ENCODE measurements at places on chromosomes 2 and 18. TPM values are rescaled to one million over a fixed set of nuclear protein-coding genes. Genes with fewer than 3 reads are reported as not detected.

GRCh38 chr2:48162742-48163141 is 256.4 kb upstream of the FBXO11 start:
- no peak for DNase-seq

GRCh38 chr2:100640431-100641124 is 77.8 kb downstream of the PDCL3 start:
- no peak for DNase-seq

The COL6A3 gene
- total RNA-seq, result 0.07 TPM

The ALKAL2 gene
- not detected for total RNA-seq

DNA sequence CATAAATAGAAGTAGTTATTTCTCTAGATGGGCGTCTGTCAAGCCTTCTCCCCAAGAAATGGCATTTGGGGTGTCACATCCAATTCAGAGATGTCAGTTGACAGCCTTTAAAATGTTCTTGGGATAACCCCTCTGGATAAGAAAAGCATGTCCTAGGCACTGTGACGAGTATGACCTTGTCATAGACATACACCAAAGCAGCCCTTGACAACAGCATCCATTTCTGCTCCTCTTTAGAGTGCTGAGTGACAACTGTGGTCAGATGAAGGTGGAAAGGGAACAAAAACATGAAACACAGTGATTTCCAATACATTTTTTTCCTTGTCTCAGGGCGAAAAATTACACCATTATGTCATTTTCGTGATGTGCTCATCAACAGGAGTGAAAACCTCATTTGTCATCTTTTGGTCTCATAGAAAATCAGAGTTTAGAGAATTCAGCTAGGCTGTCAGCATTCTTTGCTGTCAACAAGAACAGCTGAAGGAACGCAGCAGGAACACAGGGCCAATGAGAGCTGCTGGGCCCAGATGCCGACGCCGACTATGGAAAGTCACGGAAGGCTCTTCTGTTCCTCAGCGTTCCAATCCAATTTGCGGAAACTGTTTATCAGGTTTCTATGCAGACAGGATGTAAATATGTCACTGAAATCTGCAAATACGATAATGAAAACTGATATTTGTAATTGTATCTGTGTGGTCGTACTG is 193.2 kb downstream of the ICOS start:
- DNase-seq, result no peak

The LYG2 gene
- not detected for total RNA-seq

DNA sequence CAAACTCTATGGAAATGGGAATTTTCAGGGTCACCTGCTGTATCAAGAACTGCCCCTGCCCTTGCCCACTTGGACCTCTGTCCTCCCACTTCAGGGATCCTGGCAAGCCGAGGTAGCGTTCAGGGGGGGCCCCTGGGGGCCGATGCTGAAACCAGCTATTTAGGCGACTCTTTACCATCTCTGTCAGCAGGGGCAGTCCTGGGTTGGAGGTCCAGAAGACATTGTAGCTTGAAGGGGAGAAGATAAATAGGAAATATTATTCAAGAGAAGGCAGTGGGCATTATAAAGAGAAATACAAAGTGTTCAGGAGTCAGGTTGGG is 2.4 kb downstream of the MOGS start:
- DNase-seq, result no peak

DNA sequence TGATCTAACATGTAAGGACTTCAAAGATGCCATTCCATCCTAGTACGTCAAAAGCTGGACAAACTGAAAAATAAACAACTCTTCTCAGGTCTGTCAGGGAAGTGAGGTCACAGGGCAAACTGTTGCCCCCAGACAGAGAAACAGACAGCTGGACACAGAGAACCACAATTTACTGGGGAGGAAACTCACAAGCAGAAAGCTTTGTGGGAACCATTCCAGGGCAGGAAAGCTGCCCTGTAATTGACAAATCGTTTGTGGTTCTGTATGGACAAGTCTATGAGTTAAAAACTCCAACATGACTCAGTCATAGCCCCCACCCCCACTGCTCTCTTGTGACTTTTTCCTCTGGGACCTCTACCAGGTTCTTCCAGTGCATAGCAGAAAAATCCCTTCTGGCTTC is 28.4 kb downstream of the MCEE start:
- no peak for DNase-seq

The CFAP65 gene
- 1.3 TPM for total RNA-seq

DNA sequence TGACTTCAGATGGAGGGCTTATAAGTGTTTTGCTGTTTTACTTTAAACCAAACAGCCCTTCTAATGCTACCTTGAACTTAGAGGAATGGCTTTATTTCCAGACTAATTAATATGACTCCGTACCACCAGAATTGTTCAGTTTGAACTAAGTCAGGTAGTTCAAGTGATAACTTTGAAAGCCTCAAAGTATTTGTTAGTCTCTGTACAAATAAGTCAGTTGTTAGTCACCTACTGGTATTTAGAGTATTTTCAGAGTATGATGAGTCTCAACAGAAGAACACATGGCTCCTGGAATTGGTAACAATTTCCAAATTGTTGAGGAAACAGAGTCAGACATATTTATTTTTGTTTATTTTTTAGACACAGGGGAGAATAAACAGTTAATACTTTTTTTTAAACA is 381.8 kb upstream of the NRXN1 start:
- DNase-seq, result no peak

DNA sequence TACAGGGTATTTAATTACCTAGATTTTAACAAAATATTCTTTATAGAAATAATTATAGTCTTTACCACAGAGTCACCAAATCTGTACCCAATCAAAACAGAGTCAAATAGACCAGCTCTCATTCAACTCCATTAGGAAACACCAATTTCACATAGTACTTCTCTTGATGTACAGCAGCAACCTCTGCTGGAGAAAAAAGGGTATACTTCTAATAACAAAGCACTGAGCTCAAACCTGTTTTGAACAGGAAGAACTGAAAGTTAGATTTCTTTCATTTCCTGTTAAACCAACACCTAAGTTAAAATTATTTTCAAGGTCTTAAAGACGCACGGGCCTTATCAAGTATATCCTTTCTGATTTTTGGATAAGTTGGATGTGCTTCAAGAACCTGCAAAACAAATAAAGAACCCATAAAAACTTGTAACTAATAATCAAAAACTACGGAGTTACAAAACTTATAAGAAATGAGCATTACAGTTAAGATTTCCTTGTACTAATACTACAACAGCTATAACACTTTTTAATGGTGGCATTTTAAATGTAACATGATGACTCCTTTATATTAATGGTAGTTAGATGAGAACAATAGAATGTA is 79.0 kb downstream of the TTC21B start:
- peak; percentile 24 for DNase-seq

The CNGA3 gene
- not detected for total RNA-seq

DNA sequence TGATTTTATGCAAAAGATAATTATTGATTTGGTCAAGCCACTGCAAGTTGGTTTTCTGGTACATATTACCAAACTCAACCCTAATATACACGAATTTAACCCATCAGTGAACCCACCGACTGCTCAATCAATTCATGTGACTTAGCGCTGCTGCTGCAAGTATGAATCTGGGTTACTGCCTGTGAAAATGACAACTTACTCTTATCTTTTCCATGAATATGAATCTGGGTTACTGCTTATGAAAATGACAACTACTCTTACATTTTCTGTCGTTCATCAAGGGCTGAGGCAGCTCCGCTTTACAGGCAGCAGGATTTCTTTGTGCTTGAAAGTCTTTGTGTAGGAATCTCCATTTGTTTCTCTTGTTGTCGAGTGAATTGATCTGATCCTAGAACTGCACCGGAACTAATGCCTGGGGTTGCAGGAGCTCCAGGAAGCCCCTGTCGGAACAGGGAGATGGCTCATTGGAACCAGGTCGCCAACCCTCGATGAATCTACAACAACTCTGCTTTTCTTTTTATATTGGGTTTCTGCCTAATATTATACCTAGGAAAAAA is 22.1 kb upstream of the ALKAL2 start:
- DNase-seq, result no peak

All from Calu3 (cell line).